ENCODE measurements at places on chromosomes 5 and 9.

GRCh38 chr5:143644727-143645126, 167.2 kb upstream of the HMHB1 start:
- H3K4me1 ChIP-seq = no peaks in the 10 kb centered on the region
- no peak for DNase-seq
- no peaks in the 10 kb centered on the region for H3K36me3 ChIP-seq
- H3K27ac ChIP-seq = no peak overlapping the region
- H3K27me3 ChIP-seq = no peaks in the 10 kb centered on the region

DNA sequence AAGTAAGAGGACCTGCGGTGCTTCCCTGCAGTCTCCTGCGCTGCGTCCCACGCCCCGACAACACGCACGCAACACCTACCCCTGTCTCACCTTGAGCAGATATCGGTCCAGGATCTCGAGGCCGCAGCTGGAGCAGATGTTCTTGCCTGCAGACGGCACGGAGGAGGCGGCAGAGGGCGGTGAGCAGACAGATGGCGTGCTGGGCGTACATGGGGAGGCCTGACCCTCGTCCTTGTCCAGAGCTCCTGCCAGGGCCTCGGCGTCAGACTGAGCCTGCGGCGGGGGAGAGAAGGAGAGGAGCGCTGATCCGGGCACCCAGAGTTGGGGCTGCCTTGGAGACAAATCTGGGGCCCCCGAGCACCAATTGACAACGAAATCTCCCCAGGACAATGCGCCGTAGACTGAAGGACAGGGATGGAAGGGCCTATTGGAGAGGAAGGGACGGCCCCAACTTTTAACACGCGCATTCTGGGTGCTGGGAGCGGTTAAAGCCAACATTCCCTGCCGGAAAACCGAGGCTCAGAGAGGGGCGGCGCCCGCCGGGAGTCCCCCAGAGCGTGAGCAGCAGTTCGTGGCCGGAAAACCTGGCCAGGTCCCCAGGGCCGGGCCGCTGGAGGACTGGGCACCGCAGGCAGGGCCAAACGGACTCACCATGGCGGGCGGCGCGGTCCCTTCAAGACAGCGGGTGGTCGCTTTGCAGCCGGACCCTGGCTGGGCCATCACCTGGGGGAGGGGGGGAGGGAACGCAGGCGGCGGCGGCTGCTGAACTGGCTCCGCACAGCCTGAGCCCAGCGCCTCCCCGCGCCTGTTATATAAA, 1.8 kb downstream of the LHX6 start:
- H3K36me3 ChIP-seq = no peaks in the 10 kb centered on the region
- H3K27ac ChIP-seq = no peak overlapping the region
- peaks cover 65% of the 10 kb centered on the region for H3K27me3 ChIP-seq
- no peak overlapping the region for H3K4me3 ChIP-seq
- no peak for DNase-seq

DNA sequence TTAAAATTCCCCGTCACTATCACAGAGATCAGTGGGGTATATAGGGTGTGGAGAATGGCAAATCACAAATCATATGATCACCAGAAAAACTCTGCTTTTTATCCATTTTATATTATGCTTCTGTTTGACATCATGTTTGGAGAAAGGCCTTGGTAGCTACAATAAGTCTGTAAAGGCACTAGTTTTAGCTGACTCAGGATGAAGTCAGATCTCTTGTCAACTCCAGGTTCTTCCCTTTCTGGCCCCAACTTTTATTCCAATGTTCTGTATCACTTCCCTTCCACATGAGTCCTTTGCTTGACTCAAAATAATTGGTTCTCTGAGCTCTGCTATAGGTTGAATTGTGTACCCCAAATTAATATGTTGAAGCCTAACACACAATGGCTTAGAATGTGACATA, 484.9 kb downstream of the PTPRD start:
- no peak overlapping the region for H3K4me3 ChIP-seq
- no peak for DNase-seq
- H3K36me3 ChIP-seq = no peaks in the 10 kb centered on the region

GRCh38 chr5:150783422-150783928, 4.9 kb downstream of the SMIM3 start:
- no peak overlapping the region for H3K4me3 ChIP-seq
- peak; percentile 46 for DNase-seq
- H3K4me1 ChIP-seq = peaks cover 74% of the 10 kb centered on the region
- peak overlapping the region; percentile 86 for H3K27ac ChIP-seq
- no peaks in the 10 kb centered on the region for H3K36me3 ChIP-seq
- H3K27me3 ChIP-seq = no peaks in the 10 kb centered on the region

DNA sequence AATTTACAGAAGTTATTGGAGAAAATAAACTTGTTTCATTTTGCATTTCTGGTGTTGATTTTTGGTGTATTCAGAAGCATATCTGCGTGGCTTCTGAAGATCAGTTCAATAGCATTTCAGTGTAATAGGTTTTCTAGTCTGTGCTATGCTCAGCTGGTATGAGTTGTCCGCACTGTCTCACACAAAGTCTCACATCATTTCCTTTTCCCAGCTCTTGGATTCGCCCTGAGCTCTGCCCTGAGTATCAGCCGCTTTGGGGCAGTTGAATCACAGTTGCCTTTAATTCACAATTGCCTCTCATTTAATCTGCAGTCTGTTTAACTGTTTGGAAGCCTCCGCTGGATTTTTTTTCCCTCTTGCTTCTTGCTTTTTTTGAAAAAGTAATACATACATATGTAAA, 6.4 kb upstream of the TTC23L start:
- H3K4me3 ChIP-seq = no peak overlapping the region

GRCh38 chr5:61534481-61535267, 202.6 kb downstream of the ZSWIM6 start:
- peaks cover 88% of the 10 kb centered on the region for H3K36me3 ChIP-seq
- peak overlapping the region; percentile 3 for H3K27ac ChIP-seq
- H3K27me3 ChIP-seq = no peaks in the 10 kb centered on the region
- DNase-seq = no peak
- H3K4me3 ChIP-seq = no peak overlapping the region

DNA sequence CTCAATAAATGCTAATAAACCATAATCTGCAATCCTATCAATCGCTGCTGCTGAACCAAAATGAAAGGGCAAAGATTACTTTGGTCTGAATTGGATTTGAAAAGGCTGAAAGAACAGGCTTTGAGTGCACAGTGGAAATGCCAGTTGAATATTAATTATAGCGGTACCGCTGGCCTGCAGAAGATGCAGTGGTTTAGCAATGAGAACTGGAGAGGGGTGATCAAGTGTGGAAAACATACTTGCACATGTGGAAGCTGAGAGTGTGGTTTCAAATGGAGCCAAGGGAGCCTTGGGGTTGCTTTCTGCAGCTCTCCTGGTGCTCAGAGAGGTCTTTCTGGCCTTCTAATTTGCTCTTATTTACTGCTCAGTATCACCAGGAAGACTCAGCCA, 133.9 kb downstream of the PTTG1 start:
- H3K36me3 ChIP-seq = no peaks in the 10 kb centered on the region
- no peak for DNase-seq
- H3K27me3 ChIP-seq = no peaks in the 10 kb centered on the region
- no peak overlapping the region for H3K4me3 ChIP-seq

GRCh38 chr5:136364307-136364706, 1.0 kb downstream of the TRPC7 start:
- no peak for DNase-seq
- H3K4me3 ChIP-seq = no peak overlapping the region
- H3K4me1 ChIP-seq = no peaks in the 10 kb centered on the region
- H3K27ac ChIP-seq = no peak overlapping the region
- peaks cover 6% of the 10 kb centered on the region for H3K27me3 ChIP-seq

GRCh38 chr5:88868468-88869068, 14.4 kb downstream of the MEF2C start:
- H3K36me3 ChIP-seq = no peaks in the 10 kb centered on the region
- H3K27me3 ChIP-seq = no peaks in the 10 kb centered on the region
- H3K27ac ChIP-seq = no peak overlapping the region
- no peak for DNase-seq
- H3K4me1 ChIP-seq = peaks cover 12% of the 10 kb centered on the region
- H3K4me3 ChIP-seq = no peak overlapping the region

DNA sequence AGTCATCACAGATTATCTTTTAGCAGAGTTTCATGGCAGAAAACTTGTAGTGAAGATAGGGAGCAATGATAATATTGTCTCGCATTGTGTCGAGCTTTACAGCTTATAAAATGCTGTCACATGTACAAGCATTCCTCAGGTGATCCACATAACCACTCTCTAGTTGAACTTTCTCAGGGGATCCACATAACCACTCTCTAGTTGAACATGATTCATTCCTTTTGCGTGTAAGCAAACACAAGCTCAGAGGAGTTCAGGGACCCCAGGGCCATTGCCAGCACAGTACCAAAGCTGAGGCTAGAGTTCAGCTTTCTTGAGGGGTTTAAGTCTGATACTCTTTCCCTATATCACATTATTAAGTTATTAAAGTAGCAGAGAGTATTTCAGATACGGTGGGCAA, 86.7 kb downstream of the CDH6 start:
- H3K4me1 ChIP-seq = no peaks in the 10 kb centered on the region
- no peak overlapping the region for H3K27ac ChIP-seq
- DNase-seq = no peak
- no peak overlapping the region for H3K4me3 ChIP-seq

- H3K27me3 ChIP-seq = no peaks in the 10 kb centered on the region
- no peaks in the 10 kb centered on the region for H3K4me1 ChIP-seq
- no peak overlapping the region for H3K4me3 ChIP-seq
- H3K27ac ChIP-seq = no peak overlapping the region
- DNase-seq = no peak
- H3K36me3 ChIP-seq = no peaks in the 10 kb centered on the region
Measured at GRCh38 chr5:63563008-63563917, 399.0 kb downstream of the HTR1A start.

GRCh38 chr9:129962889-129963703, 79.9 kb downstream of the FNBP1 start:
- DNase-seq = peak; percentile 67

DNA sequence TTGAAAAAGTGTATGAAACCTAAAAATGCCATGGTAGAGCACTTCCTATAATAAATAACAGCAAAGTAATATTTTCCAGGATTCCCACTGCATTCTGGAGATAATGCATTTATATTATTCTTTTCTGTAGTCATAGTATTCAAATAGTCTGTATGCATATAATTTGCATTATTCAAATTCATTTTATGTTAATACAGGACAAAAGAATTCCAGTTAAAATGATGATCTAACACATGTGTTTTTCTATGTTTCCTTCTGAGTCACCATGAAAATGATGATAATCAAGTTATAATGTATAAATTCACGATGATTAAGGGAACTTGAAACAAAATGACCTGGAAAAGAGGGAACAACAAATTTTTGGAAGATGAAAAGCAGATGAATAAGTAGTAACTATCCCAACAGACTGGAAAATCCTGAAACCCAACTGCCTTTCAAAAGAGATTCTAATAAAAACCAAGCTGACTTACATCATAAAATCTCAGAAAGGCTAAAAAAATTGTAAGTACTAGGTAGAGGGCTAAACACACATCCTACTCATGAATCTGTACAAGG, 358.6 kb upstream of the PAPPA start:
- no peaks in the 10 kb centered on the region for H3K36me3 ChIP-seq
- DNase-seq = no peak
- no peaks in the 10 kb centered on the region for H3K4me1 ChIP-seq
- no peak overlapping the region for H3K27ac ChIP-seq
- no peaks in the 10 kb centered on the region for H3K27me3 ChIP-seq

- DNase-seq = no peak
- H3K4me1 ChIP-seq = no peaks in the 10 kb centered on the region
- H3K27ac ChIP-seq = no peak overlapping the region
- no peaks in the 10 kb centered on the region for H3K36me3 ChIP-seq
- no peak overlapping the region for H3K4me3 ChIP-seq
- no peaks in the 10 kb centered on the region for H3K27me3 ChIP-seq
Measured at GRCh38 chr9:113005777-113006176, 6.2 kb downstream of the ZNF883 start.

DNA sequence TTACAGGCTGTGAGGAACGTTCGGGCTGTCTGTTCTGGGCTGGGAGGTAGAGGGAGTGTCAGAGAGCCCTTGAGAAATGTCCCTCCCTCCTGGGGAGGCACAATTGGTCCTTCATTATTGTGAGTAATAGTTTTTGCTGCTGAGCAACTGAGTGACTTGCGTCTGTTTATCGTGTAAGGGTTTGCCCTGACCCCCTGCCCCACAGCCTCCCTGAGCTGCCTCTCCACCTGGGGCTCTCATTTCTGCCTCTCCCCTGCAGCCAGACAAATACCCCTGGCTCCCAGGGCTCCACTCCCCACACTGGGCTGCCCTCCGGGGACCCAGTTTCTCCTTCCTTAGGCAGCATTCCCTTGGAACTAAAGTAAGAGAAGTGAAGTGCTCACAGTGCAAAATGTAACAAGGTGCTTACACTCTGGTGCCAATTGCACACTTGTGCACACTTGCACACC, 174.9 kb upstream of the MVB12B start:
- no peak for DNase-seq
- H3K36me3 ChIP-seq = no peaks in the 10 kb centered on the region
- peaks cover 3% of the 10 kb centered on the region for H3K27me3 ChIP-seq
- H3K4me3 ChIP-seq = no peak overlapping the region
- no peaks in the 10 kb centered on the region for H3K4me1 ChIP-seq

GRCh38 chr5:178111925-178112324, 1.4 kb upstream of the N4BP3 start:
- H3K4me3 ChIP-seq = no peak overlapping the region
- H3K27me3 ChIP-seq = peaks cover 45% of the 10 kb centered on the region

GRCh38 chr5:133222979-133223378, 171.2 kb downstream of the HSPA4 start:
- no peak overlapping the region for H3K4me3 ChIP-seq
- no peaks in the 10 kb centered on the region for H3K27me3 ChIP-seq
- DNase-seq = no peak
- H3K27ac ChIP-seq = no peak overlapping the region
- no peaks in the 10 kb centered on the region for H3K4me1 ChIP-seq
- no peaks in the 10 kb centered on the region for H3K36me3 ChIP-seq

GRCh38 chr5:168674893-168675482, 95.8 kb upstream of the PANK3 start:
- H3K36me3 ChIP-seq = no peaks in the 10 kb centered on the region
- no peak overlapping the region for H3K4me3 ChIP-seq
- H3K27me3 ChIP-seq = no peaks in the 10 kb centered on the region
- H3K4me1 ChIP-seq = no peaks in the 10 kb centered on the region
- H3K27ac ChIP-seq = no peak overlapping the region

DNA sequence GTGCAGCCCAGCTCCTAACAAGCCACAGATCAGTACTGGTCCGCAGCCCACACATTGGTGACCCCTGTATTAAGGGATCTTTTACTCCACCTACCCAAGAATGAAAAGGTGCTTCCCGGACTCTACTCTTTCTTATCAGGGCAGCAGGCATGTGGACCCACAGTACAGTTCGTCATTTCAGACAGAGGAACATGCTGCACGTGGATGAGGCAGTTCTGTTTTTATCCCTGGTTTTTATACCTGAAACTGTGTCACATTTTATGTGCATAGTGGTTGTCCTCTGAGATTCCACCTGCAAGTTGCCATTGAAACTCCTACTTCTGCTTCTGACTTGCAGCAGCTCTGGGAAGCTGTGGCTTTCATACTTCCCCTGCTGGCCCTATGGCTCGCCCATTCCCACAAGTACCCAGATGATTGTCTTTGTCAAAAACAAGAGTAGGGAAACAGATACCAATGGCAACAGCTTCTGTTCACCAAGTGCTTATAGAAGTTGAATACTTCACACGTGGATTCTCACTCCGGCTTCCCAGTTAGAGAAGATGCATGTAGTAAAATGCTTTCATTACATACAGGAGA, 208.0 kb downstream of the TRIO start:
- H3K36me3 ChIP-seq = no peaks in the 10 kb centered on the region
- DNase-seq = peak; percentile 39
- peak overlapping the region; percentile 54 for H3K4me3 ChIP-seq
- H3K4me1 ChIP-seq = peaks cover 34% of the 10 kb centered on the region
- peak overlapping the region; percentile 47 for H3K27ac ChIP-seq

- H3K36me3 ChIP-seq = peaks cover 98% of the 10 kb centered on the region
- H3K27me3 ChIP-seq = no peaks in the 10 kb centered on the region
- no peak for DNase-seq
Measured at GRCh38 chr9:131480258-131480657, 22.5 kb upstream of the POMT1 start.

All from CD14-positive monocyte (primary cell).